ENCODE measurements at places on chromosomes 7 and 10.

DNA sequence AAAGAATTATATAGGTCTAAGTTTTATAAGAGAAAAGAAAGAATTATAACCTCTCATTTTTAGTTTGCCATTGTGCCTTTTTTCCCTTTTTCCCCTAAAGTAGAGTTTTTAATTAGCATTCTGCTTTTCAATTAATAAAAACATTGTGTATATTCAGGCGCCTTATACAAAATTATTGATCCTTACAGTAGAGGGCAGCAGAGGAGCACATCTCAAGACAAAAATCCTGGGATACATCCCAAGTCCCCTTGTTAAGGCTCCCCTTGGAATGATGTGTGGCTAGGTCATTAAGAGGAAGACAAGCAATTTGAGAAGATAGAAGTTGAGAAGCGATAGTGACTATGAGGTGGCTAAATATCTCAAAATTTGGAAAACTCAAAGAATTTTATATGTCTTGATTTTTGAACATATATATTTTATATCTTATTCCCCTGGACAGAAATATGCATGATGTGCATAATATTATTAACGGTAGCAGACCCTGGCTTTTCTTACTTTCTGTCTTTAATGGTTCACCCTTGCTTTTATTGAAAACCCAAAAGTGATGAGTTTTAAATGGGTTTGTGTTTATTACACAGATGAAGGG, 19.1 kb upstream of the TPK1 start:
- DNase-seq = no peak

GRCh38 chr10:49260644-49261296, 38.2 kb upstream of the C10orf71 start:
- no peak for DNase-seq

- no peak for DNase-seq
Observed at GRCh38 chr7:126978865-126979264, 273.9 kb downstream of the GRM8 start.

DNA sequence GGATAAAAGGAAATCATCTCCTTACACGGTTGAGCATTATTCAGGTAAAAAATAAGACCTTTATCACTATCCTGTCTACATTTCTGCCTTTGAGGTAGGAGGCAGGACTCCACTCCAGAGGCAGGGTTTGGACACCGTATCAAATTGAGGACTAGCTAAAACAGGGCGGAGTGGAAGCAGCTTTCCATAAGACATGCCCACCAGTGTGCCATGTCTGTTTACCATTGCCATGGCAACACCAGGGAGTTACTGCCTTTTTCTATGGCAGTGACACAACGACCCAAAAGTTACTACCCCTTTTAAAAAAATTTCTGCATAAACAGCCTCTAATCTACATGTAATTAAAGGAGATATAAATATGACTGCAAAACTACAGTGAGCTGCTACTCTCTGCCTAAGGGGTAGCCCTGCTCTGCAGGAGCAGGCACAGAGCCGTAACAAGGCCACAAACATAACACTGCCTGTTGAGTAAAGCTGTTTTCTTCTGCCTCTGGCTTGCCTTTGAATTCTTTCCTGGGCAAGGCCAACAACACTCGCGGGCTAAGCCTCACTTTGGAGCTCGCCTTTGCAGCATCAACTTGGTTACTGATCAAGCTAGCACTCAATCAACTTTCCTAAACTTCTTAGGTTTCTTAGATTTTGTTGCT, 26.5 kb downstream of the DGKB start:
- DNase-seq = no peak

GRCh38 chr7:35725280-35725680, 30.3 kb upstream of the HERPUD2 start:
- DNase-seq = peak; percentile 93

GRCh38 chr10:30631188-30631587, 1.6 kb upstream of the LYZL2 start:
- DNase-seq = no peak

GRCh38 chr7:42064534-42064933, 172.5 kb downstream of the GLI3 start:
- DNase-seq = no peak

DNA sequence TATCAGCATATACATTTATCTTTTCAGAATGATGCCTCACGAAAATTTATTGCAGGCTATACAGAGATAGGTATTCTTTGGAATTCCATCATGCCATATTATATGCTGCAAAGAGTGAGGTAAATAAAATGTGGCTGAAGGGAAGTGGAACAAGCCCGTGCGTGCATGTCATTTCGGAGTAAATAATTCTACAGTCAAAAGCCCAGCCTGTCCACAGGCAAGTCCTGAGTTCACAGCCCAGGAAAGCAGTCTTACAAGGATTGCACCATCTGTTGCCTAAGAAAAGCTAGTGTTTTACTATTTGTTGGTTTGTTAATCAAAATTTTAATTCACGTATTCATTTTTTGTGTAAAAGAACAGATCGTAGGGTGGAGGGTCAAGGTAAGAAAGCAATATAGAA, 292.4 kb upstream of the AKR1E2 start:
- DNase-seq = no peak

DNA sequence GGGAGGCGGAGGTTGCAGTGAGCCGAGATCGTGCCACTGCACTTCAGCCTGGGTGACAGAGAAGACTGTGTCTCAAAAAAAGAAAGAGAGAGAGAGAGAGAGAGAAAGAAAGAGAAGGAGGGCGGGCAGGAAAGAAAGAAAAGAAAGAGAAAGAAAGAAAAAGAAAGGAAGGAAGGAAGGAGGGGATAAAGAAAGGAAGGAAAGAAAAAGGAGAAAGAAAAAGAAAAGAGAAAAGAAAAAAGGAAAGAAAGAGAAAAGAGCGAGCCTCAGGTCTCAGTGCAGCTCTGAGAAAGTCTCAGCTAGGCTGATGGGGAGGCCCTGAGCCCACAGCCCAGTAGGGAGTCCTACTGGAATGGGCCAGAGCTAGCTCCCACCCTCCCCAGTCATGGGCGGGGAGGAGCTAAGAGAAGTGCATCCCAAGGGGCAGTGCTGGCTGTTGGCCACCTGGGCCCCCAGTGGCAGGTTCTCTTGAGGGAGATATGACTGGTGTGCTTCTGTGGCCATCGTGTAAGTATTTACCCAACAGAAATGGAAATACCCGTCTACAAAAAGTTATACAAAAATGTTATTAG, 69.3 kb downstream of the ABRAXAS2 start:
- DNase-seq = no peak

GRCh38 chr7:142485617-142486226, 227.9 kb upstream of the PRSS58 start:
- DNase-seq = no peak

- no peak for DNase-seq
Observed at GRCh38 chr7:39700932-39701331, 77.6 kb downstream of the RALA start.

DNA sequence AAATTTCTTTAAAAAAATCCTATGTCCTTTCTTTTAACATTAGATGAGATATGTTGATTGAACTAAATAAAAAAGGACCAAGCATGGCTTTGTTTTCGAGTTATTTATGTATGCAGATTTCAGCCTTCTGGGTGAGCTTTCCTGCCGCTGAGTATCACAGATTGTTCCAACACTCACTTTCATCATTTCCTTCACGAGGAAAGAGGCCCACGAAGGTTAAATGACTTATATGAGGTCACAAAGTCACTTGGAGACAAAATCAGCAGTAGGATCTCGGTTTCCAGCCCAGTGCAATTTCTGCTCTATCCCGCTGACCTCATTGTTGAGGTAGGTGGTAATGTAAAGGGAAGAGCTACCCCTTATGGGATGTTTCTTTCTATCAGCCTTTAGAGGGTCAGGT, 226.8 kb downstream of the SKAP2 start:
- DNase-seq = no peak

DNA sequence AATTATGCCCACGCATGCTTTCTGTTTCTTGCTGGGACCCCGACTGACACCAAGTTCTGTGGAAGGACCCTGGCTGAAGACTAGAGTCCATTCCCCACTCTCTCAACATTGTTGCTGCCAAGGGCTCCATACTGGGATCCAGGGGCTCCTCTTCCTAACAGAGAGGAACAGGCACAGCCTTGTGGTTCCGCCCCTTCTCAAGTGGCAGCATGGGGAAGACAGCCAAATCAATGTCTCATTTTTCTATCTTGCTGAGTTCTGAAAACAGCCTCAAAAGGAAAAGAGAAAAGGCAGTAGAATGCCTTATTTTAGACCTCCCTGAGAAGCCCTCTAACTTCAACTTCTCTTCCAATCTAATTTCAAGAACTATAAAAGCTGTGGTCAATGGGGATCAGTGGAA, 23.7 kb upstream of the LAMB1 start:
- DNase-seq = no peak

DNA sequence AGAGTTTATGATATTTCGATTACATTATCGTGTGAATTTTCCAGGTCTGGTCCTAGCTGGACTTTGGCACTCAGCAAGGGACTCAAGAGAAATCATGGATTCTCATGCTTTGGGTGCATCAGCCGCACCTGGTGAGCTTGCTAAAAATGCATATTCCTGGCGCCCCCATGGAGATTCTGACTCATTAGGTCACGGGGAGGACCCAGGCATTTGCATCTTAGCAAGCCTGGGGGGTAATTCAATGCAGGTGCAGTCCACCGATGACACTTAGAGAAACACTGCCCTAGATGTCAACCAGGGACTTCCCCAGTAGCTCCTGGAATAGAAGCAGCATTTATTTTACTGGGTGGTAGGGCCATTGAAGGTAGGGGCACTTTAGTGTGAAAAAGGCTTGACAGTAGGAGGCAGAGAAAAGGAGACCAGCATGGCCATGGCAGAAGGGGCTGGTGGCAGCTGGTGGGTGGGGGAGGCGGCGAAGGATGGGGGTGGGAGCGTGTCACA, 29.9 kb upstream of the PDCD4 start:
- DNase-seq = no peak

GRCh38 chr10:3886191-3886590, 101.2 kb upstream of the KLF6 start:
- no peak for DNase-seq

GRCh38 chr7:142553216-142553615, 196.1 kb upstream of the PRSS1 start:
- DNase-seq = no peak

DNA sequence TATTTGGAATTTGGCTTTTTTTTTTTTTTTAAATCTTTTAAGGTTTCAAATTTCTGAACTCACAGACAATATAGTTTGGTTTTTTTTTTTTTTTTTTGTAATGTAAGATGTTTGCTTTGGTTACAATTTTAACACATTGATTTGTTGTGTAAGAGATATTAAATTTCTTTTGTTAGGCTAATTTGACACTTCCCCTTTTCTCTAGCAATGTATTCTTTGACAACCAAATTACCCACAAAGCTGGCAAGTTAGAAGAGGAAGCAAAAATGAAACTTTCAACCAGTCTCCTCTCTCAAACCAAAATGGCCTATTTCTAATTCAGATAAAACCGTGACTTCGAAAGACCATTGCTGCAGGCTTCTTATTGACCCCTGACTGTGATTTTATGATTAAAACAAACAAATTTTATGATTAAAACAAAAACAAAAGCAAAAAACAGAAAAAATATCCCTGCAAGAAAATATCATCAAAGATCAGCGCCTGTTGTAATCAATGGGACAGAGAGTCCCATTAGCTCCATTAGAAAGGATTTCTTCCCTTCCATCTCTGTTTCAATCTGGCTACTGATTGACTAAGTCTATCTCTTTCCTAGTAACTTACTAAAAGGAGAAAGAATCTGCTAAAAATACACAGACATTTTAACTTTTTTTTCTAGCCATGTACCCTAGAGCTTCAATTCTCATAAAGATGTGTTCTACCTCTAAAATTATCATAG, 489.2 kb downstream of the MDFIC start:
- no peak for DNase-seq

- DNase-seq = no peak
Observed at GRCh38 chr10:75771606-75772005, 340.2 kb downstream of the LRMDA start.

DNA sequence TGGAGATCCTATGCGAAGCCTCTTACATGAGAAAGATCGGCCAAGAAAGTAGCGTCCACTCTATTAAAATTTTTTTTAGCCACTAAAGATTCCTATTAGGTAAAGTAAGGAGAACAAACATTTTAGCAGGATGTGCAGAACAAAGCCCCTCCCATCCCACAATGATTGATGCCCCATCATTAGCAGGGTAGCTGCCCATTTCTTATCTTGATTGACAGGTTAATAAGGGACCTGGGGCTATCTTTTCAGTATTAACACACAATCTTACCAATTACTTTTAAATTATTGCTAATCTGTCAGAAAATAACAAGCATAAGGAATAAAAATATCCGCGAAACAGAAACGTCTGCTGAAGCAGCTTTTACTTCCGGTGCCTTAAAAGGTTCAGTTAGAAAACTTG, 5.1 kb downstream of the FZD8 start:
- DNase-seq = no peak

GRCh38 chr7:31664890-31665289, 22.1 kb upstream of the PPP1R17 start:
- no peak for DNase-seq

DNA sequence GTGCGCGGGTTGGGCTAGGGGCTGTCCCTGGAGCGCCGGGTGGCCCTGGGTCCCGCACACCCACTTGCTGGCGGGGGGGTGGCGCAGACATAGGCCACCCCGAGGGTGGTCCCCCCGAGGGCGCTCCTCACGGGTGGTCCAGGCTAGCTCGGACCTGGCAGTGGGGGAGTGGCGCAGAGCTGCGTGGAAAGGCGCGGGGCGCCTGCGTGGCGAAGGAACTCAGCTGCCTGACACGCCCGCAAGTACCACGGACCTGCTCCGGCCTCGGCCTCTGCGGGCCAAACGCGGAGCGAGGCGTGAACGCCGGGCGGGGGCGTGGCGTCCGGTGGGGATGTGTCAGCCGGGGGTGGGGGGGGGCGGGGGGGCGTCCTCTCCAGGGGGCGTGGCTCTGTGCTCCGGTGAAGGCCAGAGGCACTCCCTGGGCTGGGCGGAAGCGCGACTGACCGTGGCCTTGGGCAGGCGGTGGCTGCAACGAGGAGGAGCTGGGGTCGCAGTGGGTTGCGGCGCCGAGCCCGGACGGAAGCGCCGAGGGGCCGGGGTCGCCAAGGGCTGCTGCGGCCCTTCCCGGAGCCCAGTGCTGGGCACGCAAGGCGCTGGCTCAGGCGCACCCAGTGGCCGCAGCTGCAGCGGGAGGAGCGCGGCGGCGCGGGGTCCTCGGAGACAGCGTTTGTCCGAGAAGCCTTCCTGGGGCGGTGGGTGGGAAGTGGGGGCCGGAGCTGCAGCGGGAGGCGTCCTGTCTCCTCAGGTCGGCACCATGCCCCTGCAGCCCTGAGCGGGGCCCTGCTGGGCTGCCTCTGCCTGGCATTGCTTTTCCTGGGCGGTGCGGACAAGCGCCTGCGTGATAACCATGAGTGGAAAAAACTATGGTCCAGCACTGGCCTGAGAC, 58.9 kb upstream of the NUPR2 start:
- DNase-seq = no peak

- no peak for DNase-seq
Observed at GRCh38 chr7:25314731-25315267, 86.5 kb upstream of the NPVF start.

- DNase-seq = no peak
Observed at GRCh38 chr7:47693216-47693615, 111.3 kb upstream of the TNS3 start.

- no peak for DNase-seq
Observed at GRCh38 chr10:125151170-125151552, 9.2 kb downstream of the CTBP2 start.

DNA sequence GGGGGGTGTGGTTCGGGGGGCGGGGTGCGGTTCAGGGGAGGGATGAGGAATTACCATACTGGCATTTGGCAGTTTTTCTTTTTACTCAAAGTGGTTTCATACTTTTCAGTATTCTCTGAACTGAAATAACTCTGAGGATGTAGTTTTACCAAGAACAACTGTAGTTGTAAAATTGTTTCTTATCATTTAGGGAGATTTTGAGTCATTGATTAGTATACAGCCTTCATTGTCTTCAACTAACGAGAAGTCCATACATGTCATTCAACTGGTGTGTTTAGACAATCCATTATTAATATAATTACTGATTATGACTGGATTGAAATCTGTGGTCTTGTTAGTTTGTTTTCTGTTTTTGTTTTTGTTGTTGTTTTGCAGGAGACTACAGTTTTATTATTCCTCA, 40.8 kb downstream of the COPG2 start:
- no peak for DNase-seq

Measured in CD8-positive, alpha-beta memory T cell (primary cell).